ENCODE measurements at places on chromosomes 11 and 22.

DNA sequence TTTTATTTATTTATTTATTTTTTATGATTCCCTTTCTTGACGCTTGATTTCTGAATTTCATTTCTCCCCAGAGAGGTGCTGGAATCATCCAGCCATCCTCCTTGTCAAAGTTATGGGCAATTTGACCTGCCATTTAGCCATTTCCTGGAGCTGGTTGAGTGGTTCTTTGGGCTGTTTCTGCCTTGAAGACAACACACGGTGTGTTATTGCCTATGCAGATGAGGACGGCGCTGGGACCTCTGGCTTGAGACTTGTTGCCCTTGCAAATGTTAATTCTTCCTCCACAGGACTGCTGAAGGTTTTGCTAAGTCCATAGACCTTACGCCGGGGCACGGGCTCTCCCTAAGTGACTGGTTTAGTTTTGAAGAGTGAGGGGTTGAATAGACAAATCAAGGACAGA, 147.9 kb upstream of the PLET1 start:
- no peak for DNase-seq

DNA sequence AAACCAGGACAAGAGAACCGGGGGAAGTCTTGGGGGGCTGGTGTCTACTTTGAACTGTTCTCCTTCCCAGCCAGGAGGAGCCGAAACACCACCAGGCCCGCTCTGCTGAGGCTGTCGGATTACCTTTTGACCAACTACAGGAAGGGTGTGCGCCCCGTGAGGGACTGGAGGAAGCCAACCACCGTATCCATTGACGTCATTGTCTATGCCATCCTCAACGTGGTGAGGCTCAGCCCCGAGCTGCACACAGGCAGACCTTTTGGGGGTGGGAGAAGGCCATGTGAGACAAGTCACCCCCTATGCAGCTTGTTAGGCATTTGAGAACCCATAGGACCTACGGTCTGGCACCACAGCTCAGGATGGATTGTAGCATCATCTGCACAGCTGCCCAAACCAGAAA, 2.8 kb downstream of the HTR3A start:
- peak; percentile 9 for DNase-seq

DNA sequence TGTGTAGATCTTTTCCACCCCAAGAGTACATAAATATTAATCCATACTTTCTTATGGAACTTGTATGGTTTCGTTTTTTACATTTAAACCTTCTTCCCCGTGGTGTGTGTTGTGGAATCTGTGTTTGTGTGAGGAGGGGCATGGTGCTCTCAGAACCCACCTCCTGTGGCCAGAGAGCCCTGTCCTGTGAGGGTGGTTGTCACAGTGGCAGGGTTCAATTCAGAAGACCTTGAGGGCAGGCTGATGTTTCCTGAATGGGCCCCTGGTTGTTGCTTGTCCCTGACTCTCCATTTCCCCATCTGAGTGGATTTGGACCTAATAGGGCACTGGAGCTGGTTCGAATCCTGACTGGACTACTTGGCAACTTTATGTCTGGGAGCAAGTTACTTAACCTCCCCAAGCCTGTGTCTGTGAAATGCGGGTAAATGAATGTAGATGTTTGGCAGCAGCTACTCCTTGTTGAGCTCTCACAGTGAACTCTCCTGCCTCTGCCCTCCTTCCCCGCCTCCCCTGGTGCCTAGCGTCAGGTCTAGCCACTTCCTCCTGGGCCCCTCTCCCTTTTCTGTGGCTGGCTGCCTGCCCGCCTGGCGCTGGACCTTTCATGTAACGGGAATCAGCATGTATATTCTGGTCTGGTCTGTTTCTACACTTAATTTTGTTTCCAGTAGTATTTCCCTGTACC, 7.3 kb downstream of the NEAT1 start:
- peak; percentile 64 for DNase-seq

GRCh38 chr11:28209906-28210305, 101.7 kb downstream of the METTL15 start:
- no peak for DNase-seq

GRCh38 chr11:40045312-40045711, 1414.1 kb downstream of the LRRC4C start:
- no peak for DNase-seq

GRCh38 chr11:110079726-110080125, 13.5 kb upstream of the ZC3H12C start:
- no peak for DNase-seq

DNA sequence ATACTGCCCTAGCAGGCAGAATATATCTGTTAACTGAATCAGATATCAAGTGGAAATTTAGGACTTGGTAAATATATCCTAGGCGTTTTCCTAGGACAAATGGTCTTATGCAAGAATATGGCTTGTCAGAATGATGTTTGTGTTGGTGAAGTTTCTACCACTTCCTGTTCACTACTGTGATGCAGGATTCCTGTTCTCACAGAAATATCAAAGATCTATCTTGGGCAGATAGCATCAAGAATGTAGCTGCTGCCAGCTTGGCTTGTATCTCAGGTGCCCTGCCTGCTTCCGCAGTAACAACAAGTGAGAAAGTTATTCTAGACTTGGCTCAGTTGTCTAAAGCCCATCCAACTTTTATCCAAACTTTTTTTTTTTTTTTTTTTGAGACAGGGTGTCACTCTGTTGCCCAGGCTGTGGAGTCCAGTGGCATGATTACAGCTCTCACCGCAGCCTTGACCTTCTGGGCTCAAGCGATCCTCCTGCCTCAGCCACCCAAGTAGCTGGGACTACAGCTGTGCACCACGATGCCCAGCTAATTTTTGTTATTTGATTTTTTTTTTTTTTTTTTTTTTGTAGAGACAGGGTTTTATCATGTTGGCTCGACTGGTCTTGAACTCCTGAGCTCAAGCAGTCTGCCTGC, 61.3 kb downstream of the PPME1 start:
- no peak for DNase-seq

DNA sequence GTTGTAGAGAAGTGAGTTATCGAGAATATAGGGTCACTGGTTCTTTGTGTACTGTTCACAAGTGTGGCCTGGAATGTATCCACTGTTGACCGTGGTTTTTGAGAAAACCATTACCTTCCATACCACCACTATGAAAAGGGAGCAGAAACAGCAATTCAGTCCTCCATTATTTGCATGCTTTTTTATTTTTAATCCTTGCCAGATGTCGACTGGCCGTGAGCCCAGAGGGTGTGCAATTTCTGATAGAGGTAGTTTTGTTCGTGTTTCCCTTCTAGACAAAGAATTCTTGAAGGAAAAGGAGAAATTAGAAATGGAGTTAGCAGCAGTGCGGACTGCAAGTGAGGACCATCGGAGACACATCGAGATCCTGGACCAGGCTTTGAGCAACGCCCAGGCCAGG, 81.7 kb downstream of the AMOTL1 start:
- DNase-seq: no peak

GRCh38 chr11:90737444-90738050, 514.7 kb upstream of the CHORDC1 start:
- no peak for DNase-seq
